ENCODE measurements at places on chromosomes 3 and 15. TPM values are rescaled to one million over a fixed set of nuclear protein-coding genes. Genes with fewer than 3 reads are reported as not detected.

The RBMS3 gene
- total RNA-seq = 85.9 TPM

The SLC22A13 gene
- total RNA-seq = 0.41 TPM

The SLC2A2 gene
- not detected for total RNA-seq

DNA sequence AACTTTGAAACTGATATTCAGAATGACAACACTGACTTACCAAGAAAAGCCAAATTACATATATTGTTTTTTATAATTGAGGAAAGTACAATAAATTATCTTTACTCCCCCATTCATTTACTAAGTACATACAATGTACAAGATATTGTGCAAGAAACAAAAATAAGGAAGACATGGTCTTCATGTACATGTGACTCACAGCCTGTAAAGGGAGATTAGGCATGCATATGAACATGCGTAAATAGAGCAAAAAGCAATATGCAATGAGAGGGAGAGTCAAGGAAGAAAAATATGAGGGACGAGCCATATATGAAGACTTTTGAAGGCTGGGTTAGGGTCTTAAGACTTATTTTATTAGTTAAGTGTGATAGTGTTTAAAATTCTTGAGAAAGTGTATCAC, 258.4 kb downstream of the GBE1 start:
- DNase-seq = no peak

- DNase-seq = peak; percentile 68
These were observed 580.4 kb upstream of the TBL1XR1 start for GRCh38 chr3:177777699-177778098.

- no peak for DNase-seq
These were observed 274.9 kb upstream of the ZPLD1 start for GRCh38 chr3:102159810-102160451.

DNA sequence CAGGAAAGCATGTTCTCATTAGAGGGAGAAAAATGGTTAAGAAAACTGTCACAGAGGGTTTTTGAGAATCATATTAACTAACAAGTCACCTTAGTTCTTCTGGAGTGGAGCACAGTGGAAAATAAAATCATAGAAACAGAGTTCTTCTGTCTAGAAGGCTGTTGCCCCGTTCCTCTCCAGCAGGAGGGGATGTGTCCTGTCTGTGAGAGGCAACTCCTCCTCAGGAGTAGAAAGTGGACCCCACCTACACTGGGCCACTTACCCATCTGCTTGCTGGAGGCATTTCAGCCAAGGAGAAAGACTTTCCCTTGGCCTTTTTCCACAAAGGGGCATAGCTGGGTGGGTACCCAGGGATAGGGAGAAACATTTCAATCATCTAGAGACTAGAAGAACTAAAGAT, 106.6 kb downstream of the SSR3 start:
- DNase-seq = no peak

- DNase-seq = no peak
These were observed 110.0 kb downstream of the OPA1 start for GRCh38 chr3:193702967-193703366.

GRCh38 chr3:161031134-161031533, 74.0 kb downstream of the B3GALNT1 start:
- DNase-seq = no peak

- DNase-seq = no peak
These were observed 65.8 kb upstream of the PTX3 start for GRCh38 chr3:157370867-157371266.

- no peak for DNase-seq
These were observed 268.1 kb downstream of the MFSD1 start for GRCh38 chr3:159069866-159070425.

DNA sequence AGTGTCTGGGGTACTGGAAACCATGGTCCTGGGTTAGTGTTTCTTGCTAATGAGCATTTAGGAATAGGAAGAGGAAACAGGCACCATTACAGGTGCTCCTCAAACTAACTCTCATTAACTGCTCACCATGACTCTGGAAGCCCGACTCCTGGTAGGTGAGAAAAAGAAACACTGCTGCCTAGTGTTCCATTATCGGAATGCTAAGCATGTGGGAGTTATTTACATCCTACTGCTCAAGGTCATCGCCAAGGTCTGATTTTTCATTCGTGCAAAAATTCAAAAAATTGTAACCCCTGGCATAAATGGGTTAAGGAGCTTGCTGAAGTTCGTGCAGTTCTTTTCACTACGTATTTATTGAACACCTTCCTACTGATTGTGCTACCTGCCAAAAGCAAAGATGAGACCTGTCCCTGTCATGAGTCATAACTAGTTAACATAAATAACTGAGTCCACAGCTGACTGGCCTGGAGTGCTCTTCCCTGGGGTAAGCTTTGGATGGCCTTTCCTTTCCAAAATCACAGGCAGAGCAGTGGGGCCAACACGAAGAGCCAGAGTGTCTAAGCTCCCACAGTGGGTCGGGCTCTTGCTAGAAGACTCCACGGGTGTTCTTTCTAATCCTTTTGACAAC, 22.7 kb upstream of the PAQR5 start:
- no peak for DNase-seq

The FANCD2OS gene
- total RNA-seq = not detected

DNA sequence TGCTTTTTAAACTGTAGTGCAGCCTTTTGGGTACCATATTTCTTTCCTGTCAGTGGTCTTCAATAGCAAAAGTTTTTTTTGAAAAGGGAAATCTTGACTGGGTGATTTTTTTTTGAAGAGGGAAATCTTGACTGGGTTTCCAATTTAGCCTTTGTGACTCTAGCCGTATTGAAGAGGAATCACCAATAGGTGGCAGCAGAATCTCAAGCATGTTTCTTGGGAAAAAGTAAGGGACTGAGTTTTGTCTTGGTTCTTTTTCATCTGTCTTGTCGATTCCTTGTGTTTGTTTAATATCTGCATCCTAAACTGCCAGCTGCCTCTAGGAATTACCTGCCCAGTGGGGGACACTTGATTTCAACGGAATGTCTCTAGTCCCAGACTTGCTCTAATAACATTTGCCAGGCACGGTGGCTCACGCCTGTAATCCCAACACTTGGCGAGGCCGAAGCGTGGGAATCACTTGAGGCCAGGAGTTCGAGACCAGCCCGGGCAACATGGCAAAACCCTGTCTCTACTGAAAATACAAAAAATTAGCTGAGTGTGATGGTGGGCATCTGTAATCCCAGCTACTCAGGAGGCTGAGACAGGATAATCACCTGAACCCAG, 89.2 kb downstream of the RBPMS2 start:
- no peak for DNase-seq

DNA sequence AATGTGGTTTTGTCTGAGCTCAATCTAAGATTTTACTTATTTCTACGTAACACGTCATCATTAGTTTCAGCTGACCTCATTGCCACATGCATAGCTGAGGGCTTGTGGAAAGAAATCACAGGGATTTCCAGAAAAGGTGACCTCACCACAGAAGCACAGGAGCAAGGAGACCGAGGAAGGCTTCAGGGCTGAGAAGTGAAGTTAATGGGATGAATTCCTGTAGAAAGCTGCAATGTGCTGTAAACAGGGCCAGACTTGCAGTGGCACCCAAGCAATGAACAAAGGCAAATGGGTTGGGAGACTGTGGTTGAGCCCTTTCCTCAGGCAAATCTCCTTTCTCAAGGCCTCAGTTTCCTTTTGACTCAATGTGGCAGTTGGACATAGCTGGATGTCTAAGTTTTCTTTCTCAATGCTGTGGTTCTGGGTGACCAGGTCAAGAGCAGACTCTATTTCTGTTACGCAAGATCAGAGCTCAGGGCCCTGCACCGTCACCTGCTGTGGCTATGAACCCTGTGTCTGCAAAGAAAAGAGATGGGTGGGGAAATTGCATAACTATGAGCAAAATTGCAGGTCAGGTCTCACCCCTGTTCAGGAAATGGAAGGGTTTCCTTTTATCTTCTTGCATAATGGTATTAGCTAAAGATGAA, 252.2 kb upstream of the TBL1XR1 start:
- DNase-seq = peak; percentile 67

GRCh38 chr3:123098426-123099330, 31.9 kb downstream of the PDIA5 start:
- DNase-seq = no peak

The ADGRG7 gene
- total RNA-seq = not detected
